ENCODE measurements at places on chromosomes 4 and X.

DNA sequence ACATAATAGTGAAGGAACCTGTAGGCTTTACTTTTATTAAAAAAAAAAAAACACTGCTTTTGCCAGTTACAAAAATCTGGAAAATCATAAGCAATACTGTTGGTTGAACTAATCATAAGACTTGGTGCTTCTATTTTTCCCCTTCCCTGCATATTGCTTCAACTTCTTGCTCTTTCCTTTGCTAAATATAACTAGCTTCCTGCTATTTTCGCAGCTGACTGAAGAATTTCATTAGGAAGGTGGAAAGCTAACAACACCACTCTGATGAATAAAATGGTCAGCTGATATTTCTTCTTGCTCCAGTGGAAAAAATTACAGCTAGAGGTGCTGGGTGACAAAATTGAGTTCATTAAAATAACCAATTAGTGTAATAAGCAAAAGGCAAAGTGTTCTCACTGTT, 39.3 kb downstream of the MEPE start:
- DNase-seq = no peak

DNA sequence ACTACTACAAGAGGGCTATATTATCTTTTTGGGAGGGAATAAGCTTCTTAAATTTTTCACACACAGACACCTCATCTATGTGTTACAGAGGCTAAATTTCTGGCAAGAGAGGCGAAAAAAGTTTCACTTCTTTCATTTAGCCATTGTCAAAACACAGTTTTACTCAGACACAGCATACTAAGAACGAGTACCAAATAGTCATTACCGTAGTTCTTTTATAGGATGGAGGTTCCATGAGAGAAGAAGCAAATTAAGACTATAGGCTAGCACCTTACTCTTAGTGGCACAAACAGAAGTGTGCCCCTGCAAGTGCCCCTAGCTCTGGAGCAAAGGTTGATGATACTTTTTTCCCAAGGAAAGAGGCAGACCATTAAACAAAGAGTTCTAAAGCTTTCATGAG, 26.2 kb downstream of the UGT2B7 start:
- no peak for DNase-seq

DNA sequence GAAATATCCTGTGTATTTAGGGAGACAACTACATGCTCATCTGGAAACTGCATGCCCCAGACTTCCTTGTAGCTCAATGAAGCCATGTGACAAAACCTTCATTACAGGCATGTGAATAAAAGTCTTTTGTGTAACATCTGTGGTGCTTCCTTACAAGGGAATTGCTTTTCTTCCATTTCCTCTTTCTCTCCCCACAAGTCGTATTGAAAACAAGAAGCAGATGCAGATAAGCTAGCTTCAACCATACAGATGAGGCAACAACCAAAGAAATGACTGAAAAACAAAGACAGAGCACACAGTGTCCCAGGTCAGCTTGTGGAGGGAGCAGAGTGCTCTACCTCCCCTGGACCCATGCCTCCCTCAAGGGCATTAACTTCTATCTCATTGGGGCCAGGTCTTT, 115.8 kb upstream of the INPP4B start:
- no peak for DNase-seq

DNA sequence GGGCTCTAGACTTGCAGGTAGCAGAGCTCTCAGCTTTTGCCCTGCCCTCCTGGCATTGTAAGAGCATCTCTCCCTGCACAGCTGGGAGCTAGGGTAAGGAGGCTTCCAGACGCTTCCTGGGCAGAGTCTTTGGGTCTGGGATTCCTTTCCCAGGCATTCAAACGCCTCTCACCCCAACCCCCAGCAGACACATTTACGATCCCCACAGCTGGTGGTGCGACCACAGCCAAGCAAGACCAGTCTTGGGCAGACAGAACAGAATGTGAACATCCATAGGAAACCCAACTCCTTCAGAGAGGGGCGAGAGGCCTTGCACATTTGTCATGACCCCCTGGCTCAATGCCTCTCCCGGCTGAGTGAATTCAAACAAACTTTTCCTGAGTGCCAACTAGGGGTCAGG, 38.1 kb upstream of the CD99L2 start:
- DNase-seq = no peak
